ENCODE measurements at places on chromosomes 4 and X. TPM values are rescaled to one million over a fixed set of nuclear protein-coding genes. Genes with fewer than 3 reads are reported as not detected.

DNA sequence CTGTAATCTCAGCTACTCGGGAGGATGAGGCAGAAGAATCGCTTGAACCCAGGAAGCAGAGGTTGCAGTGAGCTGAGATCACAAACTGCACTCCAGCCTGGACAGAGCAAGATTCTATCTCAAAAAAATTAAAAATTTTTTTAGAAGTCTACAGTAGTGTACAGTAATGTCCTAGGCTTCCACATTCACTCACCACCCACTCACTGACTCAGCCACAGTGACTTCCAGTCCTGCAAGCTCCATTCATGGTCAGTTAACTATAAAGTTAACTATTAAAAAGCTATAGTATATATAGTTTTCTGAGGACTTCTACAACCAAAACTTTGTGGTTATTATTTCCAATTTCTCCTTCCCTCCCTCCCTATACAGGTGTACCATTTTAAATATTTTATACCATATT lies 34.7 kb upstream of the NEUROG2 start:
- H3K4me3 ChIP-seq: no peak overlapping the region
- H3K27ac ChIP-seq: no peak overlapping the region
- no peaks in the 10 kb centered on the region for H3K4me1 ChIP-seq

Gene TCEAL7
- total RNA-seq: not detected

- no peak overlapping the region for H3K4me3 ChIP-seq
- H3K27ac ChIP-seq: no peak overlapping the region
- H3K4me1 ChIP-seq: no peaks in the 10 kb centered on the region
- DNase-seq: no peak
Measured at GRCh38 chrX:52983321-52984000, 25.1 kb upstream of the FAM156A start.

DNA sequence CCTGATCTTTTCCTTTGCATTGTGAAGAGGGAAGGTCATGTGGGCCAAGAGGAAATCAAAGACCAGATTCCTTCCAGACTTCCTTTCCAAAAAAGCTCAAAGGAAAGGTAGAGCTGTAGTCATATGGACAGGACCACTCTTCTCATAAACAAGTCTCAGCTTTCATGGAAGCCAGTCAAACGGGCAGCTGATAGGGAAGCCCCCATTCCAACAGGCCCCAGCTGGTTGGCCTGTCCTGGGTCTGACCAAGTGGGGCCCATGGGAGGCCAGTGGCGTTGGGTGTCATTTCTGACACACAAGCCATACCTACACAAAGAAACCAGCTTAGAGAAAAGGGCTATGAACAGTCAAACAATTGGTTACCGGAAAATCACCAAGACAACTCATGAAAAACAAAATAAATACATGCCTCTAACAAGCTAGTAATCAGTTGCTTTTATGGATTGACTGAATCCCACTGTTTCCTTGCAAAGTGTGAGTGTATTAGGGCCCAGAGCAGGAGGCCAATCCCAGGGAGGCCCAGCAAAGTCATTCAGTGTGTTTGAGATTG lies 149.6 kb upstream of the MAMLD1 start:
- peaks cover 8% of the 10 kb centered on the region for H3K27me3 ChIP-seq
- DNase-seq: no peak
- H3K27ac ChIP-seq: no peak overlapping the region
- H3K4me1 ChIP-seq: no peaks in the 10 kb centered on the region

Gene KLB
- not detected for total RNA-seq

- H3K4me1 ChIP-seq: peaks cover 9% of the 10 kb centered on the region
- no peak overlapping the region for H3K27ac ChIP-seq
- H3K27me3 ChIP-seq: no peaks in the 10 kb centered on the region
- DNase-seq: no peak
Measured at GRCh38 chr4:101288365-101289145, 58.8 kb downstream of the PPP3CA start.

- DNase-seq: no peak
- H3K4me1 ChIP-seq: peaks cover 36% of the 10 kb centered on the region
- no peaks in the 10 kb centered on the region for H3K36me3 ChIP-seq
- H3K27me3 ChIP-seq: no peaks in the 10 kb centered on the region
- no peak overlapping the region for H3K4me3 ChIP-seq
Measured at GRCh38 chr4:168508683-168509082, 11.8 kb downstream of the PALLD start.

GRCh38 chr4:42915484-42915883 lies 23.0 kb downstream of the GRXCR1 start:
- H3K36me3 ChIP-seq: no peaks in the 10 kb centered on the region
- DNase-seq: no peak
- no peaks in the 10 kb centered on the region for H3K27me3 ChIP-seq
- no peaks in the 10 kb centered on the region for H3K4me1 ChIP-seq

DNA sequence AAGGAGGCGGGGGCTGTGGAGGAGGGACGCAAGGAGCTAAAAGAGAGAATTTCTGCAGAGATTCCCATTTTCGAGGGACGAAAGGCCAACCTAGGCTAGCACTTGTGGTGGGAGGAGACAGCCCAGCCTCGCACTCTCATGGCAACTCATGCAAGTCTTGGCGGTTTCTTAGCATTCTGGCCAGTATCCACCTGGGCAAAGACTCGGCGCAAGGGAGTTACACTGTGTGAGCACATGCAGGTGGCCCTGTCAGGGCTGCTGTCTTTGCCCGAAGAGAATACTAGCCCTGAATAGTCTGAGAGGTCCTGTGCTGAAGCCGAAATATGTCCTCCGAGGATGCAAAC lies 15.5 kb downstream of the MCF2 start:
- DNase-seq: no peak
- no peak overlapping the region for H3K4me3 ChIP-seq
- no peak overlapping the region for H3K27ac ChIP-seq
- H3K36me3 ChIP-seq: no peaks in the 10 kb centered on the region

Gene KCND1
- total RNA-seq: 4.9 TPM

GRCh38 chr4:188171551-188171950 lies 32.3 kb downstream of the TRIML1 start:
- H3K36me3 ChIP-seq: no peaks in the 10 kb centered on the region
- H3K27me3 ChIP-seq: no peaks in the 10 kb centered on the region
- H3K27ac ChIP-seq: no peak overlapping the region

DNA sequence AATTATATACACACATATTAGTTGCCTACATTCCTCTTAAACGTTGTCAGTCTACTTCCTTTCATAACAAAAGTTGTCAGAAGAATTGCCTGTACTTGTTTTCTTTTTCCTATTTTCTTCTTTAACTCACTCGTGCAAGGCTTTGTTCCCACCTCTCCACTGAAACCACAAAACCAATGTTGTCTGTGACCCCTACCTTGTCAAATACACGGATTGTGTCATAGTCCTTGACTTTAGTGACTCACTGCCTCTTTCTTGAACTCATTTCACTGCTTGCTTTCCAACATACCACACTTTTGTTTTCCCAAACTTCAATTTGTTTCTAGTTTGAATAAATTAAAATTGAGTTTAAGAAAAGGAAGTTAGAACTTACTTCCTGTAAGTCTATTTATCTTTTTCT lies 283.9 kb upstream of the AGA start:
- no peak for DNase-seq
- no peaks in the 10 kb centered on the region for H3K27me3 ChIP-seq
- no peak overlapping the region for H3K4me3 ChIP-seq
- H3K4me1 ChIP-seq: no peaks in the 10 kb centered on the region

DNA sequence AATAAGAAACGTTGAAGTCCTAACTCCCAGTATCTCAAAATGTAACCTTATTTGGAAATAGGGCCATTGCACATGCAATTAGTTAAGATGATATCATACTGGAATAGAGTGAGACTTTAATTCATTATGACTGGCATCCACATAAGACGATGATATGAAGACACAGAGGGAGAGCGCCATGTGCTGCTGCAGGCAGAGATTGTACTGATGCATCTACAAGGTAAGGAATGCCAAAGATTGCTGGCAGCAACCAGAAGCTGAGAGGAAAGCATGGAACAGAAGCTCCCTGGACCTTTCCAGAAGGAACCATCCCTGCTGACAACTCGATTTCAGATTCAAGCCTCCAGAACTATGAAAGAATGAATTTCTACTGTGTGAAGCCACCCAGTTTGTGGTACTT lies 697.0 kb upstream of the INTU start:
- H3K4me1 ChIP-seq: no peaks in the 10 kb centered on the region
- no peak for DNase-seq
- H3K27me3 ChIP-seq: no peaks in the 10 kb centered on the region

Gene SFRP2
- not detected for total RNA-seq

DNA sequence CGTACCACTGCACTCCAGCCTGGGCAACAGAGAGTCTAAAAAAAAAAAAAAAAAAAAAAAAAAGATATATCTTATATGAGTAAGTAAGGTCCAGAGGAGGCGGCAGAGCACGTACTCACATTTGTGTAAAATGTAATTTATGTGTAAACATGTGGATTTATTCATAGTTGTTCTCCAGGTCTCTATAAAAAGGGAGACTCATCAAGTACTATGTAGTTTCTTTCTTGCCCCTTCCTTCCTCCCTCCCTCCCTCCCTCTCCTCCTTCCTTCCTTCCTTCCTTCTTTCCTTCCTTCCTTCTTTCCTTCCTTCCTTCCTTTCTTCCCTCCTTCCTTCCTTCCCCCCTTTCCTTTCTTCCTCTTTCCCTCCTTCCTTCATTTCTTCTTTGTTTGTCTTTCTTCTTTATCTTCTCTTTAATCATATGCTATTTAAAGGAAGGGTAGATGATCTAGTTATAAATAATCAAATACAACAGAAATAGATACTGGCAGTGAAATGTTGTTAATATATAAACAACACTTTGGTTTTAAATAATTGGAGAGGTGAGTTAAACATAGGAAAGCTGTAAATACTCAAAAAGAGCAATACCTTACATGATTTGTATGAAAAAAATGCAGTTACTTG lies 344.8 kb downstream of the ANK2 start:
- no peak overlapping the region for H3K27ac ChIP-seq
- H3K4me3 ChIP-seq: no peak overlapping the region
- DNase-seq: no peak
- no peaks in the 10 kb centered on the region for H3K36me3 ChIP-seq
- peaks cover 2% of the 10 kb centered on the region for H3K4me1 ChIP-seq
- H3K27me3 ChIP-seq: peaks cover 4% of the 10 kb centered on the region

Data from activated CD4-positive, alpha-beta memory T cell treated with anti-CD3 and anti-CD28 coated beads, Interleukin-2, amount 10 ng/mL, durations not matched to agents 7 days and 5 days (primary cell).